ENCODE measurements at places on chromosomes 12 and 14.

GRCh38 chr14:59352961-59353360 lies 112.2 kb downstream of the GPR135 start:
- DNase-seq, result no peak

DNA sequence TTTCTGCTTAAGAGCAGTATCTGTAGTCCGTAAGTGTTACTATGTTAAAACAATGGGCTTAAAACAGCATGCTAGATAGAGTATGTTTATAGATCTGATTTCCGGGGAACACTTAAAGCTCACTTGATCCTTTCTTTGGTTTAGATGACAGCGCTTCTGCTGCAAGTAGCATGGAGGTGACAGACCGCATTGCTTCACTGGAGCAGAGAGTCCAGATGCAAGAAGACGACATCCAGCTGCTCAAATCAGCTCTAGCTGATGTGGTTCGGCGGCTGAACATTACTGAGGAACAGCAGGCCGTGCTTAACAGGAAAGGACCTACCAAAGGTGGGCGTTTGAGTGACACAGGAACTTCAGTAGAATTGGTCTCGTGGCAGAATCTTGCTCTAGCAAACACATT lies 57.5 kb downstream of the EML1 start:
- no peak for DNase-seq

DNA sequence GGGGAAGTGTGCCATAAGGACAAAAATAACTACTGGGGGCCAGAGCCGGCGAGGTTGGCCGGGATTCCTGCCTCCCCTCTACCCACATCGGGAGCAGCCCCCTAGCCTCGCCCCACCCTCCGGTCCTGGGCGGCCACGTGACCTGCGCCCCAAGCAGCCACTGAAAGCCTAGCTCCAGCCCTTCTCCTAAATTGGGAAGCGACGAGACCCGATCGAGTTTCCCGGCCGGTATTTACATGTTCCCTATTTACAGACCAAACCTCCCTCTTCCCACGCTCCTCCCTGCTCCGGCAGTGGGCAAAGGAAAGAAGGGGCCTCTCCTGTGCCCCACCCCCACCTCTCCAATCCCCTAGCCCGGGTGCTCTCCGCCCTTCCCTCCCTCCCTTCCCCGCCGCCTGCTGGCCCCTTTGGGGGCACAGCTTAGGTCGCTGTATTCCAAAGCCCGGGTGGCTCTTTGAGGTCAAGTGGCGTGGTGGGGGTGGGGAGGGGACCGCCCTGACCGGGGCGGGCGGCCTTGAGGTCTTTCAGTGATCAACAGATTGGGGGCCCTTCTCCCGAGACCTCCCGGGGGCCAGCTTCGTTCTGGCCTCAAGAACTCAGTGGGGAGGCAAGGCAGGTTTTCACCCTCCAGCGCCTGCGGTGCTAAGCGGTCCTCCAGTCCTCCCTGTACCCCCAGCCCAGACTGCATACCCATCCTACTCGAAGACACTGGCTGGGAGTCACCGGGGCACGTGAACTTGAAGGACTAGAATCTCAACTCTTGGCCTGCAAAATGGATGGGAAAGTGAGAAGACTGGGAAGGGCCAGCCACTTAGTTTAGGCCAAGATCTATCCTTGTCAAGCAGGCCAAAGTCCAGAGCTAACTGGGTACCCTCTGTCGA lies 6.3 kb upstream of the CTDSP2 start:
- peak; percentile 51 for DNase-seq

GRCh38 chr14:100605230-100605629 lies 18.0 kb upstream of the BEGAIN start:
- DNase-seq, result no peak

DNA sequence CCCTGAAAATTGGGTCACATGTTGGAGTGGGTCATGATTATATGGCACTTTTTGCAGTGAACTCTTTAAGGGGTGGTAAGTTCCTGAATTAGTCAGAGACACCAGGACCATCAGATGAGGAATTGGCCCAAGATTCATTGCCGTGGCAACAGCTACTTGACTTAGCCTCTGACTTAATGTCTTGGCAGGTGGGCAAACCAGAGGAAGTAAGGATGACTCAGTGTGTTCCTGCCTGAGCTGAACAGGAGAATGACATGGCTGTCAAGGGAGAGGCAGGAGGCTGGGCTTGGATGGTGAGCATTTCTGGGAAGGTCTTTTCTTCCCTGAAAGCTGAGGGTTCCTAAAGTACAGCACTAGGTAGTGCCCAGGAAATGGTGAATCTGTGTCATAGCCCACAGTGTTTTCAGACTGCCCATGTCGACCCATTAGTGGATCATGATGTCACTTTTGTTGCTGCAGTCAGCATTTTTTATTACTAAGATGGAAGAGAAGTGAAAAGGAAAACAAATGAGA lies 170.1 kb upstream of the PWP1 start:
- DNase-seq, result no peak

DNA sequence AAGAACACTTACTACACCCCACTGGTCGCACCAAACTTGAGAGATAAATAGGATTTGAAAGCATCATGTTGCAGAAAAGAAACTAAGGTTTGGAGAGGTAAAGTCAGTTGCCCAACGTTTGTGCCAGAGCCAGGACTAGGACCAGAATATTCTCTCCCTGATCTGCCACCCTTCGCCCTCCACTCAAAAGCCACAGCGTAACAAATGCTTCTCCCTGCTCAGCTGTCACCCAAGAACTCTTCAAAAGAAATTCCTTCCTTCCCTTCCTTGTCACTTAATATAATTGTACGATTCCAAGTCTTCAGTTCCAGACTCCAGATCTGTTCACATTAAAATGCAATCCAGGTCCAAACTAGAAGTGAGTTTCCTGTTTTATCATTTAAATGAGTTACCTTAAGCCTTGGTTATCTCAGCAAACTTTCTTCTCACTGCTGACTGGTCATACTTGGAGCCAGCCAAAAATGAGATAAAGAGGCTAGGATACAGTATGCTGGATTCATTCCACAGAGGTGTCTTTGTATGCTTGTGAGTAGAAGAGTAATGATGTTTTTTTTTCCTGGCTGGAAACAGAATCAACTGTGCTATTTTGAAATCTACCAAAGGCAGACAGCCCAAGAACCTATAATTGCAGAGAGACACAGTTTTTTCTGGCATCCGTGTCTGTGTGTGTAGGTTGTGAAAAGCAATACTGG lies 12.8 kb upstream of the PPFIBP1 start:
- no peak for DNase-seq

DNA sequence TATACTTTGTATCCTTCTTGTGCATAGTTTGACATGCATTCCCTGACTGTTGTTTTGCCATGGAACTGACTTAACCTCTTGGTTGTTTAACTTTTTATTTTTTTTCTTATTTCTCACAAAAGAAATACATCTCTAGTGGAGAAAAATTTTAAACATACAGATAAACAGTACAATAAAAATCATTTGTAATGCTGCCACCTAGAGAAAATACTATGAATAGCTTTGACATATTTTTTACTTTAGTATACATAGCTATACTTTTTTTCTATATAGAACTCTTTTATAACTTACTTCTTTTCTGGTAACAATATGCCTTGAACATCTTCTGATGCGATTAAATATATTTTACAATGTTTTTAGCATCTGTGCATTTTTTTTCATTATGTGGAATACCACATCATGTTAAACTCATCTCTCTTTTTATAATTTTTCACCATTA lies 184.5 kb downstream of the AKAP6 start:
- no peak for DNase-seq

- no peak for DNase-seq
Observed at GRCh38 chr12:85301051-85301450, 21.0 kb downstream of the ALX1 start.

GRCh38 chr12:95882080-95882479 lies 23.3 kb downstream of the SNRPF start:
- no peak for DNase-seq

DNA sequence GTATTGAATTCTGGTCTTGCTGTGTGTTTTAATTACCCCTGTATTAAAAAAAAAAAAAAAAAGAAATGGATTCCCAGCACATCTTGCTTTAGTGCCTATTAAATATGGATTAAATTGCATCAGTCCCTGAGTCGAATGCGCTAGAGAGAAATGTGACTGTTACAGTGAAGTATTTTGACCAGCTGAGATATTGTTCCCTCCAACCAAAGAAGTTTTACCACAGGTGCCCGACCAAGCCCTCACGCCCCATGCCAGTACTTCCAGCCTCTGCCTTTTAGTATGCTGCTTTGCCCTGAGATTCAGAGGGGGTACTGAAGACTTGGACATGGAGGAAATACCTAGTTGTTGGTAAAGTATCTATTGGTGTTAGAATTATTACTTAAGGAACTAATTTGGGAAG lies 159.7 kb downstream of the TTLL5 start:
- no peak for DNase-seq

DNA sequence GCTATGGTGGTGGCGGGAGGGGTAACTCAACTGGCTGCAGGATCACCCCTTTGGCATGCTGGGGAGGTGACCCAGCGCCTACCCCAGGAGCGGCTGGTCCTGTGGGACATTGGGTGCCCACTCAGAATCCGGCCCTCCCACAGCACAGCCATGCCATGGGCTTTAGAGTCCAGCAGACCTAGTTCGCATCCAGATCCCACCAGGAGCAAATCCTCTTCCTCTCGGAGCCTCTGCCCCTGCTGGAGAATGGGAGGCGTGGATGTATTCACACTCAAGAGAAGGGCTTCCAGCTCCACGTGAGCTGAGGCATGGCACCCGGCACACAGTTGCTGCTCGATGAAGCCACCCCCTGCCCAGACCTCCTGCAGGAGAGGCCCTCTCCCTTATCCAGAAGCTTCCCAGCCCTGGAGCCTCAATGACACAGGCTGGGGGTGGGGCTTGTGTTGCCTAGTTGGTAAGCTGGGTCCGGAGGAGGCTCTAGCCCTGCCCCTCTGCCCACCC lies 17.7 kb downstream of the FAM222A start:
- DNase-seq, result no peak

DNA sequence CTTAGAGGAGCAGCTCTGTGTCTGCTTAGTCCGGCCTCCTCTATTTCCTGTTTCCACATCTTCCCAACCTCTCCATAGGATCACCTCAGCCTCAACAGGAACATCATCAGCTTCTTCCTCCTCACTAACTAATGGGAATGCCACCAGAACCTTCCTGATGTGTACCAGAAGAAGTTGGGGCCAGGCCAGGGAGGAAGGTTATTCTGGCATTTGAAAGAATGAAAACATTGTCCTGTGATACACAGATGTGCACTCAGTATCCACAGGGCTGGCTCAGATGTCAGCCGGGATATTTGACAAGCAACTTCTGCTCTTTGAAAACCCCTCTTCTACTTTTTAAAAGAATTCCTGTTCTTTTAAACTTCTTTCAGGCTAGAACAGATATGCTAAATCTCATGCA lies 63.6 kb downstream of the TMEM30B start:
- DNase-seq, result no peak

DNA sequence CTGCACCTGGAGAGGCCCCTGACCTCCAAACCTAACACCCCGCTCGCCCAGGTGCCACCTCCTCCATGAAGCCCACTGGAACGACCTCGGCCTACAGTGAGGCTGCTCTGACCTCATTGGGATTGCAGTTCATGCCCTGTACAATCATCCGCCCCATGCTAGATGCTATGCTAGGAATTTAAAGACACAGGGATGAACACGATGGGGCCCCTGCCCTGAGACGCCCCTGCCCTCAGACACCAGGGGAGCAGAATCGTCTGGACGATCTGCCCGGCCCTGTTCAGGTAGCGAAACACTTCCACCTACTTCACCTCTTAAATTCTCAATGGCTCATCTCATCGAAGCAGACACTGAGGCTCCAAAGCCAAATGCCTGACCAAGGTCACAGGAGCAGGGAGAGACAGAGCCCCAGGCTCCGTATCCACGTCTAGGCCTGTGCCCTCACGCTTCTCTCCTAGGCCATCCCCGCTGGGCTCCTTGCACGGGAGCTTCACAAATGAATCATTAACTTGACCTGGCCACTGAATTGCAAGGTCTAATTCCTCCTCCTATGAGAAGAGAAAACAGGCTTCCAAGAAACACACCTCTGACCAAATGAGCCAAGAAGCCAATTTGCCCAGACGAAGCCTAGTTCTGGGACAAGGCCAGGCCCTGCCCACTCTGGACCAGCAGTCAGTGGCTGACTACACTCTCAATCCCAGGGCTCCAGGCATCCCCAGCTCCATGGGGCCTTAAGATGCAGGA lies 35.2 kb downstream of the SCARB1 start:
- peak; percentile 81 for DNase-seq

GRCh38 chr12:42556917-42557316 lies 32.6 kb downstream of the PRICKLE1 start:
- no peak for DNase-seq

DNA sequence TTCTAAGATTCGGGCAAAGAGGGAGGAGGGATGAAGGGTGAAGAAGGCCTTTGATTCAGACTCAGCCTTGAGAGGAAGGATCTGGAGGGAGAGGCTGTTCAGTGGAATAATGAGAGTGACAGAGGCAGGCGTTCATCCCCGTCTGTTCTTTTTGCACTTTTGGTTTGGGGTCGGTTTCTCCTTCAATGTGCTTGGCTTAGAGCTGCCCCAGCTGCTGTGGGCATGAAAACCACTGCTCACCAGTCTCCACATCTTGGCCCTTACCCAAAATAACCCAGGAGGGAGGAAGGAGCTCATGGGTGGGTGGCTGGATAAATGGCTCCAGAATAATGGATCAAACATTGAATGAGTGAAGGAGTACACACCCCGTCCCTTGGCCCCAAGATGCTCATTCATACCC lies 261.7 kb upstream of the FKBP4 start:
- no peak for DNase-seq

GRCh38 chr14:69270795-69271708 lies 11.1 kb downstream of the GALNT16 start:
- no peak for DNase-seq

DNA sequence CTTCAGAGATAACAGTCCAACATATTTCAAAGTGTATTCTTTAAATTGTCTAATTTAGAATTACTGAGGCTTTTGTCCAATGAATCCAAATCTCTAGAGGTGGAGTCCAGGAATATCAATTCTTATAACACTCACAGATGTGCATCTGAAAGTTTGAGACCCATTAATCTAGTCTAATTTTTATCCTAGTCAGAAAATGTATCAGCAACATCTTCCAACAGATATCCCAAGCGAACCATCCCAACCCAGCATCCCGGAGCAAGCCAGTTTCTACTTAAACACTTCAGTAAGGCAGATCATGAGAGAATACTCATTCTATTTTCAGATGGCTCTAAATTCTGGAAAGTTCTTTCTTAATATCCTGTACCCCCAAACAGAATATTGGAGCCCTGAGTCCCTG lies 113.5 kb downstream of the BBS10 start:
- no peak for DNase-seq

- no peak for DNase-seq
Observed at GRCh38 chr14:69669375-69669774, 58.0 kb downstream of the SUSD6 start.

DNA sequence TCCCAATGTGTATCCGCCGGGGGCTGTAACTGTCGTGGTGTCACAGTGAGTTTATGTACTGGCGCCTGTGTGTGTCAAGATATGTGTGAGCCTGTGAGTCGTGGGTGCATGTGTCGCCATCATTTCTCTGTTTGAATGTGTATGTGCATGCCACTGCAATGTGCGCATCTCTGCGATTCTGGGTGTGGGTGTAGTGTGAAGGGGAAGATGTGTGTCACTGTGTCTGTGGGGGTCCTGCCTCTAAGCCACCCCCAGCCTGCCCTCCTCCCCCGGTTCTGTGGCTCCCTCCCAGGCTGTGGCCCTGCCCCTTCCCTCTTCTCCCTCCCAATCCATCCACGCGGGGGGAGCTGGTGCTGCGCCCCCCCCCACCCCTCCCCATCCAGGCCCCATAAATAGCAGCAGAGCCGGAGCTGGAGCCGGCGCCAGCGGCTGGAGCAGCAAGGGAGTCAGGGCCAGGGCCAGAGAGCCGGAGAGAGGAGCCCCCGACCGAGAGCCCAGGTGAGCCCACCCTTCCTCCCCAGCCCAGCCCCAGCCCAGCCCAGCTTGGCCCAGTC lies at the start of gene CPNE6:
Gene CPNE6 (plus strand): TSS at position 419 of the 554 bp plus-strand sequence. CDS start 1,375 bp downstream, outside the sequence.
- DNase-seq, result peak; percentile 81

Data from cerebellar cortex (tissue), 1 donor.